ENCODE measurements at places on chromosomes 11 and 22.

DNA sequence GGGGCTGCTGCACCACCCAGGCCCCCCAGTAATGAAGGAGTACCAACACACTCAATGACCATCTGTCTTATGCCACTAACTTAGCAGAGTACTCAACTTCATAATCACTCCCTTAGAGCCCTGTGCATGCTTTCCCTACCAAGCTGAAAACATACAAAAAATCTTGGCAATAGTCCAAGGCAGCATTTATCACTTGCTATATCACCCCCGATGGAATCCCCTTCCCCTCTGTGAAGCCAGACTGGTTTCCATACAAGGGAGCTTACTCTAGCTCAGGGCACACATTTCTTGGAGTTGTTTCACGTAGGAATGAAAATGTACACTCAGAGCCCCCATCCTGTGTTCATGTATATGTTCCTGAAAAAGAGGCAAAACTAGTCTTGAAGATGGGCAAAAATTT, 301.3 kb upstream of the TENM4 start:
- DNase-seq: no peak

- DNase-seq: no peak
Observed at GRCh38 chr11:32080361-32080980, 10.4 kb upstream of the RCN1 start.

GRCh38 chr11:17719938-17720795, 796 bp downstream of the MYOD1 start:
- no peak for DNase-seq

DNA sequence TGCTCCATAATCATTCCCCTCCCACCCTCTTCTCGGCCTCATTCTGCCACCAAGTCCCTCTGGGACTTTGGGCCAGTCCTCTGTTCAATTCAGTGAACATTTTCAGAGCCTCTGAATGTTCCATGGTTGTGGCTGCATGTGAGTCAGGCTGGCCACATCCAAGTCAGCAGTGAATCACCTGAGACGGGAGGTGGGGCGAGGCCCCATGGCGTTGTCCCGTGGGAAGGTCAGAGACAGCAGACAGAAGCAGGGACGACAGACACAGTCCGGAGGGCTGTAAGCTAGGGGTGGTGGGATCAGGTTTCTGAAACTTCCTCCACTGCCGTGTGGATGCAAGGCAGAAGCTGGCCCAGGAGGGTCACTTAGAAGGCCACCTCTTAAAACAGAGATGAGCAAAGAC, 324.8 kb downstream of the MN1 start:
- DNase-seq: no peak

- no peak for DNase-seq
Observed at GRCh38 chr11:88280673-88281316, 56.7 kb downstream of the CTSC start.

DNA sequence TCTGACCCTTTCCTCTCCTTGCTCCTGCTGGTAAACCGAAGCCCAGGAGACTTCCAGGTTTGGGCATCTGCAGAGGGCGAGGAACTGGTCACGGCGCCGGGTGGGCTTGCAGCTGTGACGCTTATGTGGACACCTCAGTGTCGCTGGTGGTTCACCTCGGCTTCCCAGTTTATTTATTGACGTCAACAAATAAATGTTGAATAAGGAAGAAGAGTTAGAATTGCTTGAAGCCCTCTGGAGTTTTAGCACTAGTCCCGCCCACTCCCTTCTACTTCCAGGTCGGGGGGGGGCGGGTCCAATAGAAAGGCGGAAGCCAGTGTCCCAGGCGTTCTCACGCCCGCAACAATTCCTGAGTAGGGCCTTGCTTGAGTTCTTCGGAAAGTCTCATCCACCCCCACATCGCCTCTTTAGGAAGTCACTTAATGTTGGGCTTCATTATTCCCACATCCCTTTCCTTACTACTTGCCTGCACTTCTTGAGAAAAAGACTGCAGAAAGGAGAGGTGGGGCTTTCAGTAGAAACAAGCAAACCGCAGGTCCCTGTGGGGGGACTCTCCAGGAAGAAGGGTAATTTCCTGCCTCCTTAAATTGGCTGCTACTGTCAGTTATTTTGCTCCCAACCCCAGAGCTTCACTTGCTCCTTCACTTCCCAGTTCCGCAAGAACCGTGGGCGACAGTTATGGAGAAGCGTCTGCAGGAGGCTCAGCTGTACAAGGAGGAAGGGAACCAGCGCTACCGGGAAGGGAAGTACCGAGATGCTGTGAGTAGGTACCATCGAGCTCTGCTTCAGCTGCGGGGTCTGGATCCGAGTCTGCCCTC, at the start of gene TTC9C:
TSS of gene TTC9C (plus strand) at position 316 of the 818 bp plus-strand sequence. CDS start at position 679, 363 bp downstream.
- peak; percentile 53 for DNase-seq

DNA sequence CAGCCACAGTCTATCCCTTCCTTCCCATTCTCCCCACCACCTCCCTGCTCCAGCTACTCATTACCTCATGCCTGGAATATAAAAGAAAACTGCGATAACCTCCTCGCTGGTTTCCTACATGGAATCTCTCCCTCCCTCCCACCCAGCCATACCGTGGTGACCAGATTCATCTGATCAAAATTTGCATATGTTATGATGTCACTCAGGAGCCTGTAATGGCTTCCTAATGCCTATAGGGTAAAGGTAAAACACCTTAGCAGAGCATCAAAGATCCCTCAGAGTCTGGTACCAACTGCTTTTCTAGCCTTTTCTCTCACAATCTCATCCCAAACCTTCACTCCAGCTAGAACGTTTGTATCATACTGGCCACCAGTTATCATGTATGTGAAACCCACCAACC, 19.6 kb downstream of the RTN4RL2 start:
- no peak for DNase-seq

DNA sequence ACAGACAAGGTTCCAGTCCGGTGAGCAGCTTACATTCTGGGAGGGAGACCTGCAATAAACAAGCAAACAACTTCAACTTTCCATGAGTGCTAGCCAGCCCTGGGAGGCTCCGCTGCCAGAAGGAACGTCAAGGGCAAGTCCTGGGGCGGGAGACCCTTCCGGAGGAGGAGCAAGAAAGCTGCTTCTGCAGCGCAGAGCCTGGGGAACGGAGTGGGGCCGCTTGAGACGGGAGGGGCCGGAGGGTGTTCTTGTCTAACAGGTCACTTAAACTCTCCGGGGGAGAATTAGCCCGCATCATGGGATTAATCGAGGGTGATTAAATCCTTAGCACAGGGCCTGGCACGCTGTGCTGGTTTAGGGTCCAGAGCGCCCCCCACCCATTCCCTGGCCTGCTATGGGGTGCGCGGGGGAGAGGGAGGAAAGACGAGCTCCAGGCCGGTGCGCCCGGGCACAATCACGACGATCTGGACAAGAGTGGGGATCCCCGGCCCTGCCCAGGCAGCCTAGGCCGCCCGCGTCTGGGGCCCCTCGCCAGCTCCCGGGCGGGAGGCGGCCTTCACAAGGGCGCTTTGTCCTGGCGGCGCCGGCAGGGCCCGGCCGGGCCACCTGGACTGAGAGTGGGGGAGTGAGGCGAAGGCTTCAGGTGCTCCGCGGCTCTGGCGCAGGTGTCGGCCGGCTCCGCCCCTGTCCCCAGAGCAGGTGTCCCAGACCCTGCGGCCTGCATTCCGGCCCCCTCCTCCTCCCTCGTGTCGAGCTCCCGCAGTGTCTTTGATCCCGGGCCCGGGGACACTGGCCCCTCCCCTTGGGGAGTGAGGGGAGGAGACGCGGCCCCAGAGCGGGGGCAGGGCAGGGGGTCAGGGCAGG, 663 bp upstream of the LARGE2 start:
- no peak for DNase-seq

GRCh38 chr11:16783321-16783801, 44.9 kb downstream of the C11orf58 start:
- no peak for DNase-seq

- no peak for DNase-seq
Observed at GRCh38 chr11:120568572-120569307, 57.2 kb downstream of the GRIK4 start.

DNA sequence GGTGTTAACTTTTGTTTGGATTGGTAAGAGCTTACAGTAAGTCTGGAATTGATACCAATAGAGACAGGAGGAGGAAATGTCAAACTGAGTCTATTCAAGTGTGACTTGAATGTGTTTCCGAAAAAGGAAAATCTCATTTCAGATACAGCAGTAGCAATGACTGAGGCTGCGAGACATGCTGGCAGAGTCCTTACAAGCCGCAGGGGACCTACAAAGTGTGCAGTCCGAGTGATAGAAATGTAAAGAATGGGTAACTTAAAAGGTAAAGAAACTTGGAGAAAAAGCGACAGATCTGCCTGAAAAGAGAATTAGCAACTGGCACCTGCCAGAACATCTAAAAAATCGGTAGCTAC, 444 bp downstream of the CWF19L2 start:
- no peak for DNase-seq

DNA sequence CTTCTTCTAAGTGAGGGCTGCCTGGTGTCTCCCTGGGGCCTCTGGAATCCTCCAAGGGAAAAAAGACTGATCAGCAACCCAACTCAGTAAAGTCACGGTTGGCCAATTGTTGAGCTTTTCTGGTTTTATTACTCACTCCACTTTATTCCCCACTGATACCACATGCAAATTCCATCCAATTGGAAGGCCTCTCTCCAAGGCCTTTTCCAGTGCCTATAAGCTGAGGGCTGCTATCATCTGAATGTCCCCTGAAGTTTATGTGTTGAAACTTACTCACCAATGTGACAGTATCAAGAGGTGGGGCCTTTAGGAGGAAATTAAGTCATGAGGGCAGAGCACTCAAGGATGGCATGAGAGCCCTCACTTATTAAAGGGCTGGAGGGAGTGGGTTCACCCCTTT, 463.3 kb downstream of the BUD13 start:
- DNase-seq: no peak

GRCh38 chr11:73570415-73571114, 27.3 kb downstream of the FAM168A start:
- DNase-seq: no peak

DNA sequence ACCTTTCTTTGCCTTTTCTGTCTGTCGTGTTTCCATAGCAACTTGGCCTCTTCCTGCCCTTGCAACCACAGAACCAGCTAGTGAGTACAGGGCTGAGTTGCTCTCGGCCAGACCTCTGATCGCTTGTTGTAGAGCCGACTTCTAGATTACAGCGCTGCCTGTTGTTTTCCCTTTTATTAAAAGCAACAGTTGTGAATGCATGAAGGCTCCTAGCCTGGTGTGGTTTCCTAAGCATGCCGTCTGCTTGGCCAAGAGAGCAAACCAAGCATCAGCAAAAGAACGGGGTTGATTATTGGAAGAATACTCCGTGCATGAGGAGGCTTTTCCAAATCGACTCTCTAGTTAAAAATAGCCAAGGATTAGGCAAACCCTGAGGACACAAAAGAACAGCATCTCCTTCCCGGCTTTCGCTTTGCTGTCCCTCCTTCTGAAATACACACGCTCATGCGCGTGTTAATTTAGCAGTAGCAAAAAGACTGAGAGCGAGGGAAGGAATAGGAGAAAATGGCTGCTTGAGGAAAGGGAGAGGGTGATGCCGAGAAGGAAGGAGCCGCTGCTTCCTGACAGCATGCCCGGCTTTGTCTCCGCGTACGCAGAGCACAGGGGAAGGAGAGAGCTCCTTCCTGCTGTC, 71.5 kb upstream of the TTC12 start:
- no peak for DNase-seq

- no peak for DNase-seq
Observed at GRCh38 chr11:69899957-69900821, 81.0 kb upstream of the FGF3 start.

DNA sequence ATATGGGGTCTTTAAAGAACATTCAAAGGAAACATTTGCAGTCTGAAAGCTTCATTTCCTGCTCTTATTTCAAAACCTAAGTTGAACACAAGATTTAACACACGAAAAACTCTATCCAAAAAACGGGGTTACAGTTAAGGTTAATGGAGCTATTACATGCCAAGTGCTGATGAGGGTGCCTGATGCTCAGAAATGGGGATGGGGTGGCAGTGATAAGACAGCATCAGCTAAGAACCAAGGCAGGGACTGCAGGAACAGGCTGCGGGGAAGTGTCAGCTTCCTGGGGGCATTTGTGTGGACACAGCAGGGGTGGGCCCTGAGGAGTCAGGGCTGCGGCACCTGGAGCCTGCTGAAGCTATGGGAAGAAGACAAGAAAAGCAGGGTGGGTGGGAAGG, 12.2 kb downstream of the DGCR2 start:
- no peak for DNase-seq

DNA sequence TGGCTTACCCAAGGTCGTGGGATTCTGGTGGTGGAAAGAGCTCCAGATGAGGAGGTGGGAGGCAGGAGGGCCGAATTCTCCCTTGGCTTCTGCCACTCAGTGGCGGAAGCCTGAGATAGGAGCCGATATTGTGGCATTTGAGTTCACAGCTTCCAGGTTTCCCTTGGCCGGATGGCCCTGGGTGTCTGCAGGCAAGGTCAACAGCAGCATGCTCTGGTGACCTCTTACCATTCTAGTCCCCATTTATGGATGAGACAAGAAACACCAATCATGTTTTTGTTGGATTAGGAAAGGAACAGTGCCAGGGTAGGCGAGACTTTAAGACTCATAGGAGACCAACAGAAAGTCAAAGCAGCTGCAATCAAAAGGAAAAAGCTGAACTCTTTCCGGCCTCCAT, 89.7 kb downstream of the GRAMD1B start:
- no peak for DNase-seq

- no peak for DNase-seq
Observed at GRCh38 chr11:129932381-129933067, 37.1 kb upstream of the NFRKB start.

GRCh38 chr11:8263769-8264410, at the start of gene LMO1:
Gene LMO1 (minus strand): TSS chr11:8263878. CDS start chr11:8263362, 516 bp downstream.
- DNase-seq: peak; percentile 51

DNA sequence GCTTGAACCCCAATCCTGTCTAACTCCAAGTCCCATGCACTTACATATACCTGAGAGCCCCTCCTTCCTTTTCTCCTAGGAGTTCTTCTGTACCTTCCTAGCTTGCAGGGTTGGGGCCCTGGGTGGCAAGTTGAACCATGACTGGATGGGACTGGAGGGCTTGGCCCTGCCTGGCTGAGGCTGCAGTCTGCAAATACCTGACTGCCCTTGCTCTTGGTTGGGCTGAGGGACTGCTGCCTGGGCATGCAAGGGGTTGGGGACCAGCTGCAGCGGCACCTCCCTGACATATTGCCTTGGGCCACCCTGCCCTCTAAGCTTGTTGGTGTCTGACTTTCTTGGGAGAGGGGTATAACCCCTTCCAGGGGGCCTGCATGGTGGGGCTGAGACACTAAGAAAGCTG, 9.8 kb upstream of the SLC39A13 start:
- no peak for DNase-seq

- DNase-seq: no peak
Observed at GRCh38 chr22:38115423-38116205, 5.1 kb upstream of the BAIAP2L2 start.

DNA sequence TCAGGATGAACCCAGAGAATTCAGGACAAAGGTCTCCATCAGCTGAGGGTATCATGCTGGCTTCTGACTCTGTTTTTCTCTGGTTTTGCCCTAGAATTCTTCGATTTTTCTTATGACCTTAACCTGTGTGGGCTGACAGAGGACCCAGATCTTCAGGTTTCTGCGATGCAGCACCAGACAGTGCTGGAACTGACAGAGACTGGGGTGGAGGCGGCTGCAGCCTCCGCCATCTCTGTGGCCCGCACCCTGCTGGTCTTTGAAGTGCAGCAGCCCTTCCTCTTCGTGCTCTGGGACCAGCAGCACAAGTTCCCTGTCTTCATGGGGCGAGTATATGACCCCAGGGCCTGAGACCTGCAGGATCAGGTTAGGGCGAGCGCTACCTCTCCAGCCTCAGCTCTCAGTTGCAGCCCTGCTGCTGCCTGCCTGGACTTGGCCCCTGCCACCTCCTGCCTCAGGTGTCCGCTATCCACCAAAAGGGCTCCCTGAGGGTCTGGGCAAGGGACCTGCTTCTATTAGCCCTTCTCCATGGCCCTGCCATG, 16.8 kb downstream of the SERPING1 start:
- DNase-seq: no peak
